ENCODE measurements at places on chromosomes 2 and 18.

- no peak for DNase-seq
Observed at GRCh38 chr18:34370704-34371395, 146.1 kb upstream of the NOL4 start.

DNA sequence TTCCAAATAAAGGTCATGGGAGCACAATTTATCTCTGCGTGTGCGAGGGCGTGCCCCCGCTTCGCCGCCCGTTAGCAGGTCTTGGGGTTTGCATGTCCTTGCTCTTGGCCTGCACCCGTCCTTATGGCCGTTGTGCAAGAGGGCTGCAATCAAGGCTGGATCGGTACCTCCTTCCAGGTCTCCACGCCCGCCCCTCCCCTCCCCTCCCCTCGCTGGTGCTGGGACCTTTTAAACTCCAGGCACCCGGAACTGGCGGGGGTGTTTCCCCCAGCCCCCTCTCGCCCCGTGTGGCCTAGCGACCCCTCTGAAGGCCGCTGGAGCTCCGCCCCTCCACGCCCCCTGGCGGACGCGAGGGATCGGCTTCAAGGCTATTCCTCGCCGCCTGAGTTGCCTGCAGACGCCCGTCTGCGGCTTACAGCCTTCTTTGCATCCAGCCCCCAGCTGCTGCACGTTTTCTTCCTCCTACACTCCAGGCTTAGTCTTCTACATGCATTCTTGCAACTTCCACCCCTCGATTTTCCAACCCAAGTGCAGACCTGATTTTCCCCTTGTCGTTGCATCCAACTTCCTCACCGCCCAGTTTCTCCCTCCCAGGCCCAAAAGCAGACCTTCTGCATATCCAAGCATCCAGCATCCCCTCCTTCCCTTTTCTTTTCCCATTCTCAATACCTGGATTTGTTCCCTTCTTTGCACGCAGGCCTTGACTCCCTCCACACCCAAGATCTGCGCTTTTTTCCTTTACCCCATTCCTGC is 577 bp downstream of the IDH1 start:
- DNase-seq, result peak; percentile 48

- no peak for DNase-seq
Observed at GRCh38 chr2:120109186-120110061, 96.5 kb downstream of the EPB41L5 start.

DNA sequence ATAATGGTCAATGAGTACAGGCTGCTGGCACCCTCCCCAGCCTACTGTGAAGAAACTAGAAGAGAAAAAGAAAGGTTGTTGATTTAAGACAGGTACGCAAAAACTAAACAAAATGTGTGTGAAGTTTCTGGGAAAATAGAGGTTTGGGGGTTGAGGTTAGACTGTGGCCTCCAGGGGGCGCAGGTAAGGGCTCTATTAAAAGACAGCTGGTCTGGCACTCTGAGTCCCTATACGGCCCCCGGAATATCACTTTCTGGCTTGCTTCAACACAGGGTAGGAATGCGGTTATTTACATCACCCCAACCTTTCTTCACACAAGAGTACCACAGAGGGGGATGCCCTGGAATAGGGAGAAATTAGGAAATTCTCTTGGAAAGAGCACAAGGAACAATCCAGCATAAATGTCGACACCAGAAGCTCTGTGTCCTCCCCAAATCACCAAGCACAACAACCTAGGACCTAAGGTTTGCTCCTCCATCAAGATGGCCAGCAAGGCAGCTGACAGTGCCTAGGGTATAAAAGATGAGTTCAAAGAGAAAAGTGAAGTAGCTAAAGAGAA is 480.8 kb upstream of the KLHL29 start:
- no peak for DNase-seq

DNA sequence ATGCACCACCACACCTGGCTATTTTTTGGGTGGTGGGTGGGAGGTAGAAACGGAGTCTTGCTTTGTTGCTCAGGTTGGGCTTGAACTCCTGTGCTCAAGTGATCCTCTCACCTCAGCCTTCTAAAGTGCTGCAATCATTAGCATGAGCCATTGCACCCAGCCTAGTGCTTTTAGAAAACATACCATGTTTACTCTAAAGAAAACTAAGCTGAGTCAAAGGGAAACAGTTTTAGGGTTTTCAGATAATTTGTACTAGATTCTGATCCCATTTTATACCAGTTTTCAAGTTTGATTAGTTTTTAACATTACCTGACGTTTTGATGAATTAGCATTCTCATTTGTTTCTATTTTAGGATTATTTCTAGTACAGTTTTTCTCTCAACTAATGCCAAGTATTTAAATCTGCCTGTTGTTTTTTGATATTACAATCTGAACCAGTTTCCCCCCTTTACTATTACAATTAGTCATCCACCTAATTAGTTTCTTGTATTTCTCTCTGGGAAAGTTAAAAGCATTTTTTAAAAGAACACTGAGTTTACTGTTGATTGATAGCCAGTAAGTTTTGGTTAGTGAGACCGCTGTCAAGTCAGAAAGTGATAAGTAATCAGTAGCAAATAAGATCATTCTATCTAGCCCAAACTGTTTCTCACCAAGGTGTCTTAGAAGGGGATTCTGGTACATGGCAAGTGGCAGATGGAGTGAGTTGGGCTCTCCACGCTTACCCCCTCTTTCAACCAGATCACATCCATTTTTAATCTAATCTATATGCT is 24.2 kb upstream of the TBR1 start:
- no peak for DNase-seq

DNA sequence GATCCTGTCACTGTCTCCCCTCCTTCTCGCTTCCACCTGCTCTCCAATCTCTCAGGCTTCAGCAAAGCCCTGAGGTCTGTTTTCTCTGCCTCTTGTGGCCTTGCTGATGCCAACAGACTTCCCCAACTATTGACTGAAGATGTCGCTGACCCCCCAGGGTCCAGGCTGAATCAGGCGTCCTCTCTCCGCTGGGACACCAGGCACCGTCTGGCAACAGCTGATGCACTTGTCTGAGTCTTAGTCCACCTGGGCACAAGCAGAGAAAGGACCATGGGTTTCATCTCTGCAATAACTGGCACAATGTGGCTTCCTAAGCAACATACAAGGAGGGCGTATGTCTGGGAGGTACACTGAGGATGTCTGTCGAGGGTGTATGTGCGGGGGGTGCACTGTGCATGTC is 248.7 kb upstream of the MYT1L start:
- no peak for DNase-seq

DNA sequence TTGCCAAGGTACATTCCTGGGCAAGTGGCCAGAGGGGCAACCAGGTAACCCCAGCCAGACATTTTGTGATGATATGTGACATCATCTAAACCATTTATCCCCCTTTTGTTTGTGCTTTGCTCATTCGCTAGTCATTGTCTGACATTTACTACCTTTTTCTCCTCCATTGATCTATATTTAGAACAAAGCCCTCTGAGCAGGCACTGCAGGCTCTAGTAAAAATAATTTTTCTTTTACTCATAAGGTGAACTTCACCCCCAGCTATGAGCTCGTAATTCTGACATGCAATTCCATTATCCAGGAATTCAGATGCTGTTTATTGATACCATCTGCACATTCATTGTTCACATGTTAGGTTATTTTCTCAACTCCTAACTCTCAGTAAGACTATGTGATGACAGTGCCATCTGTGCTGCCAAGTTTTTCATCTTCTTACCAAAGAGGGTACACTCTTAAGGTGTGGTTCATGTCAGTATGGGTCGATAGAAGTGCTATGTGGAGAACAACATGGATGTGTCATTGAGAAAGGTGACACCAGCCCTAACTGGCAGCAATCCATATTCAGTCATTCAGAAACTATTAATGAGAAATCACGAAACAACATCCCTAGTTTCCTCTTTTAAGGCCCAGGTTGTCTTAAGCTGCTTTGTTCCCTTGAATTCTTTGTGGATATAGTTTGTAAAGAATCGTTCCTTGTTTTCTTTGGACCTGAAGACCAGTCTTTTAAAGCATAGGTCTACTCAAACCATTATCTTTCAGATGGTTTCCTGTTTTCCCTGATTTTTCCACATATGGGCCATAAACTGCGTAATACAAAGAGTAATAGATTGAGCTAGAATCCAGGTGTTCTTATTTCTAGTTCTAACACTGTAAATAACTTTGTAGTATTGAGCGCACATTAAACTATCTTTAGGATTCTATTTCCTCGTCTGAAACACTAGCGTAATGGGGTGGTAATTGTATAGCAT is 978.1 kb upstream of the CDH2 start:
- DNase-seq, result no peak

DNA sequence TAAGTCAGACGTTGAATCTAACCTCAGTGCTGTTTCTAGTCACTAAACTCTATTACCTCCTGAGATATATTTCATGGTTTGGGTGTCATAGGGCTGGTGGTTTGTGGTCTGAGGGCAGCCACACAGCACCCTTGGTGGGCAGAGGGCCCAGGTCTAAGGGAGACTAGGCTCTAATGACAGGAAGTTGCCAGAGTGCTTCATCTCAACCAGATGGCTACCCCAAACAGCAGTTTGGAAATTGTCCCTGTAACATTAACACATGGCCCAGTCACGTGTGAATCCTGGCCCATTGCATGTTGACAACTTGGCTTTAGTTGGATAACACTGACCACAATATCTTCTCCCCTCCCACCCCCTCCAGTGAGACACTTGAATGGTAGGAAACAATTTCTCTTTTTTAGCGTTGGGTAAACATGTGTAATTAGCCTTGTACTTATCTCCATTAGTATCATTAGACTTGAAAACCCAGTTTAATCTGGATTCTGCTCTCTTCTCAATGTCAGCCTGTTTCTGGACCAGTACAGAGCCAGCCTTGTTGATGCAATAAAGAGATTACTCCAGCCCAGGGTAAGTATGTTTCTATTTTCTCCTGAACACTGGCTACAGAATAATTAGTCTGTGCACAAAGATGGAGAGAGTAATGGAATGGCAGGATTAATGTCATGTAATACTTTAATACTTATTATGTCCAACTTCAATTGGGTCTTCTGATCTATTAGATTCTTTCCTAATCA is 187.8 kb upstream of the SIX3 start:
- no peak for DNase-seq

DNA sequence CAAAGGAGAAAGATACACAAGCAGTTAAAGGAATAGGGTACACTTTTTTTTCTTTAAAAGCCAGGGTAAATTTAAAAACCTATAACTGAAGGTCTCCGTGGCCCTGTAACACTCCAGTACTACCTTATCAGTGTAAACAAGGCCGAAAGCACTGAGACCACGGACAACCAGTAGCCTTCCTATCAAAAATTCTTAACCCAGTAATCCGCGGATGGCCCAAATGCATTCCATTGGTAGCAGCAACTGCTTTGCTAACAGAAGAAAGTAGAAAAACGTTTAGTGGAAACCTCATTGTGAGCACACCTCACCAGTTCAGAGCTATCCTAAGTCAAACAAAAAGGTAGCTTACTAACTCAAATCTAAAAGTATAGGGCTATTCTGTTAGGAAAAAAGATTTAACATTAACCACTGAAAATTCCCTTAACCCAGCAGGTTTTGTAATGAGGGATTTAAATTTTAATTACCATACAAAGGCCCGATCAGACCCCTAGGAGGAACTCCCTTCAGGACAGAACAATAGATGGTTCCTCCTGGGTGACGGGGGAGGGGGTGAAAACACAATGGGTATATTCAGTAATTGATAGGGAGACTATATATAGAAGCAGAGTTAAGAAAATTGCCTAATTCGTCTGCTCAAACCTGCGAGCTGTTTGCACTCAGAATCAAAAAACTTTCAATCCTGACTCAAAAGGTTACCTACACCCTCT is 50.8 kb upstream of the CWC22 start:
- no peak for DNase-seq

- no peak for DNase-seq
Observed at GRCh38 chr18:21735452-21736015, 5.1 kb upstream of the MIB1 start.

DNA sequence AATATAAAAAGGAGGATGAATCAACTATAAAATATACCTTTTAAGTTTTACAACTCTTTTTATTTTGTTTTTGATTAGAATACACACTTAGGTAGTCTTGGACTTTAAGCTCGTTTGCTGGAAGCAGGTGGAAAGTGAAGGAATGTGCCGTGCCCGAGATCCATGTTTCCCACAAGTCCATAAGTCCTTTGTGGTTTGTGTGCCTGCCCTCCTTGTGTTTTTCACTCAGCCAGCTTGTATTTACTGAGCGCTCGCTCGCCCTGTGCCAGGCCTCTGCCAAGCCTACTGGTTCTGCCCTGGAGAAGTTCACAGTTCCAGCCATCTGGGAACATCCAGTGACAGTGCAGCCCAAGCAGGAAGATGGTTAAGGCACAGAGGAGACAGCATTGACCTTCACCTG is 142.6 kb downstream of the MGAT5 start:
- no peak for DNase-seq

DNA sequence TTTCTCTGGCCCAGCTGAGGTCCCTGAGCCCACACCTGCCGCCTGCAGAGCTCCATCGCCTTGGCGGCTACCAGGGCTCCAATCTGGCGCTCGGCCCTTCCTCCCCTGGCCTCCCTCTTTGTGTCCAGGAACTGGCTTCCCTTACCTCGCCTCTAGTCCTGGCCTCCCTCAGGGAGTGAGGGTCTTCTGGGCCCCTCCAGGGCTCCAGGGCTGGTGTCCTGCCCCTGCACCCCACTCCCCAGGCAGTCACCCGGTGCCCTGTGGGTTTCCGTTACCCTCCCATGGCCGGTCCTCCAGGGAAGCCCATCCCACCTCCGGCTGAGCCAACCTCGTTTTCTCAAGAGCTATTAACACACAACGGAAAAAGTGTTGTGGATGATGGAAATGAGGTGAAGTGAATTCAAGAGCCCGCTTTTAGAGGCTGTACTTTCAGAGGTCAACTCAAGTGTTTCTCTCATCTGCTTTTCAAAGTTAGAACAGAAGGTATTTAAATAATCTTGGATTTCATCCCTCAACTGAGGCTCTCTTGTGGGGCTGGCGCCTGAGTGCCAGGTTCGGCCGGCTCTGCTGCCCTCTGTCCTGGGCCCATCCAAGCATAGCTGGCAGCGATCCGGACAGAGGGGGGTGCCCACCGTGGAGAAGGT is 131.9 kb downstream of the ASB1 start:
- DNase-seq, result no peak

- no peak for DNase-seq
Observed at GRCh38 chr2:194332799-194333490, 1324.1 kb upstream of the SLC39A10 start.

DNA sequence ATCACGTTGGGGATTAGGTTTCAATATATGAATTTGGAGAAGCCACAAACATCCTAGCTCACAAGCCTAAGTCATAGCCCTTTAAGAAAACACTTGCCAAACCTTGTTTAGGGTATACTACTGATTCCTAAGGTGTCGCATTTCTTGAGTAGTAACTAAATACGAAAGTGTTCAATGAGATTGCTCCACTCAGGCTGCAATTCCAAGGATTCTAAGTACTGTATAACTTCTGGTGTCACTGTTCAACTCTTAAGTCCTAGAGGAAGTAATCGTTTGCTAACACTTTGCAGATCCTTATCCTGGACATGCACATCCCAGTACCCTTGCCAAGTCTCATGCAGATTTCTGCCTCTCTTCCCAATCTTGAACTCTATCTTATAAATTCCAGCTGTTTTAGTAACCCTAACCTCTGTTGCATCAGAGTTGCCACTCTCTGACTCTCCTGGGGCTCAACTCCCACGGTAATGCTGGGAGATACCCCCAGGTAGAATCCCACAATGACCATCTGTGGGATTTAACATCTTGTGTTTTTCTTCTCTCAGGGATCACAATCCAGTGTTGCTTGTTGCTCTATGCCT is 122.4 kb downstream of the HIBCH start:
- no peak for DNase-seq

Data from brain pericyte (primary cell).